CD4-positive, alpha-beta memory T cell (primary cell): ENCODE measurements at places on chromosomes 4 and X. TPM values are rescaled to one million over a fixed set of nuclear protein-coding genes. Genes with fewer than 3 reads are reported as not detected.

Gene KCND1
- 1.9 TPM for total RNA-seq

Gene NAA11
- not detected for total RNA-seq

Gene UNC5C
- total RNA-seq: not detected

DNA sequence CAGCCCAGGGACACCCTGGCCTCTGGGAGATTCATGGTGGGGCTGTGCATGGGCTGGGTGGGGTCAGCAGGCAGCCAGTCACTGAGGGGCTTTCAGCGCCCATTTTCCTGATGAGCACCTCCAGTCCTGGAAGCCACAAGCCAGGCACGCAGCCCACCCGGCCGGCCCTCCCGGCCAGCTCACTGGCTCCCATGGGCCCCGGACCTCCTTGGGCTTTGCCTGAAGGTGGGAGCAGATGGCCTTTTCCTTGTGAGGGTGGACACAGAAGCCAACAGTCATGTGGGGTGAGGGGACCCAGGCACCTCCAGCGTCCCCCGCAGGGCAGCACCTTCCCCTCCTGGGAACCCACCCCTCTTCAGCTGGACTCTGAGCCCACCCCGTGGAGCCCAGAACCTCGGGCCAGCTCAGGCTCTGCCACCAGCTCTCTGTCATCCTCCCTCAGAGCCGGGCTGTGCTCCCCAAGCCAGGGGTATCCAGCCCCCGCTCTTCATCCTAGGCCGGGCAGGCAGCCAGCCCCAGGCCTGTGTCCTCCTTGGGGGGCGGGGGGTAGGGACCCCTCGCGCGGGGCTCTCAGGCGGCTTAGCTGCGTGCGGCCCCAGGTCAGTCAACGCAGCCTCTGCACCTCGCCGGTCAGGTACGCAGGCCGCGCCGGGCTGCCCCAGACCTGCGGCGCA, 798 bp upstream of the FGFR3 start:
- DNase-seq: no peak

- DNase-seq: no peak
Measured at GRCh38 chr4:68535974-68536373, 40.1 kb downstream of the UGT2B17 start.

GRCh38 chr4:72505314-72505744, 63.7 kb downstream of the ADAMTS3 start:
- DNase-seq: no peak

- no peak for DNase-seq
Measured at GRCh38 chr4:182582245-182582644, 334.9 kb downstream of the DCTD start.

DNA sequence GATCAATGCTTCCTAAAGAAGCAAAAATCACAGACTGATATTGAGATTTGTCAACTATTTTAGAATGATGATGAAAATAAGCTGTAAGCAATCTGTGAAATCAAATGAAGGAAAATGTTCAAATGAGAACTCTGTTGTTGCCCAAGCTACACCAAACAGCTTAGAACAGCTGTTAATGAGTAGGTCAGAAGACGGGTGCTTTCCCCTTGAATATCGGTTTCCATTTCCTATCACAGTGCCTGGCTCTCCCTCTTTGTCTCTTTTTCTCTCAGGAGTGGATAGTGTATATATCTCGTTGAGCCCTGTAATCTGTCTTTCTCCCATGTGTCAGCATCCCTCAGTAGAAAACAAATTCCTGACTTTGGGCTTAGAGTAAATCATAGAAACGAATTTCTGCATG, 1592.9 kb upstream of the TENM3 start:
- no peak for DNase-seq

DNA sequence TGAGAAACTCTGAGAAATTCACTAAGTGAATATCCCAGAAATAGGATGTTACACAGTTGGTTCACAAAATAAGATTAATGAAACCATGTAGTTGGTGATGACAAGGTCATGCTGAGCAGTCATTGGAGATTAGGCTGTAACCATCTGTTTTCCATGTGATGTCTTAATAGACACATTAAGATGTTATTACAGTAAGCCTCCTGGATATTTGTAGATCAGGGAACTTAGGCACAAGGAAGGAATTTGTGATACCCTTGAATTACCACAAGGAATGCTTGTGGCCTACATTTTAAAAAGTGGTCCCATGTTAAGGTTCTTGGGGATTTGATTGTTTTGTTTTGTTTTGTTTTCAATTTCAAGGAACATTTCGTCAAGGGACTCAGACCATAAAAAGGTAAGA, 185.6 kb upstream of the BANK1 start:
- DNase-seq: no peak

- no peak for DNase-seq
Measured at GRCh38 chr4:1061056-1061700, 49.8 kb downstream of the FGFRL1 start.

- peak; percentile 55 for DNase-seq
Measured at GRCh38 chr4:83639849-83640493, 104.1 kb downstream of the GPAT3 start.

- DNase-seq: no peak
Measured at GRCh38 chr4:120830204-120830603, 92.3 kb downstream of the PRDM5 start.

GRCh38 chr4:2253160-2254084, 8.5 kb downstream of the MXD4 start:
- peak; percentile 9 for DNase-seq

DNA sequence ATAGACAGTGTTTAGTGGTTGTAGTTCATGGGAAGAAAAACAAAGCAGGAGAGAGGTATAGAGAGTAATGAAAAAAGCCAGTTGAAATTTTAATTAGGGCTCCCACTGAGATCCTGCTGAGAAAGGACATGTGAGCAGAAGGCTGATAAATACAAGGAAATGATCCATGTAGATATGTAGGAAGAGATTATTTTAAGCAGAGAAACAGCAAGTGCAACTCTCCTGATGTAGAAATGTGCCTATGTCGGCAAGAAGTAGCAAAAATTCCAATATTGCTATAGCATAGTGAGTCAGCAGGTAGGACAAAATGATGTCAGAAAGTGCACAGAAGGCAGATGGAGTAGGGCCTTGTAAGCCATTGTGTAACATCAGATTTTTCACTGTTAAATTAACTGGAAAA, 1027.3 kb downstream of the PCDH18 start:
- DNase-seq: no peak

DNA sequence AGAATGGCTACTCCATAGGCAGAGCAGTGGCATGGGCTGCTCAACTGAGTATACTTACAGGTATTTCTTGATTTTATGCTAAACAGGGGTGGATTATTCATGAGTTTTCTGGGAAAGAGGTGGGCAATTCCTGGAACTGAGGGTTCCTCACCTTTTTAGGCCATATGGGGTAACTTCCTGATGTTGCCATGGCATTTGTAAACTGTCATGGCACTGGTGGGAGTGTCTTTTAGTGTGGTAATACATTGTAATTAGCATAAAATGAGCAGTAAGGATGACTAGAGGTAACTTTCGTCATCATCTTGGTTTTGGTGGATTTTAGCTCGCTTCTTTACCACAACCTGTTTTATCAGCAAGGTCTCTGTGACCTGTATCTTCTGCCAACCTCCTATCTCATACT, 48.2 kb upstream of the HPSE start:
- no peak for DNase-seq

DNA sequence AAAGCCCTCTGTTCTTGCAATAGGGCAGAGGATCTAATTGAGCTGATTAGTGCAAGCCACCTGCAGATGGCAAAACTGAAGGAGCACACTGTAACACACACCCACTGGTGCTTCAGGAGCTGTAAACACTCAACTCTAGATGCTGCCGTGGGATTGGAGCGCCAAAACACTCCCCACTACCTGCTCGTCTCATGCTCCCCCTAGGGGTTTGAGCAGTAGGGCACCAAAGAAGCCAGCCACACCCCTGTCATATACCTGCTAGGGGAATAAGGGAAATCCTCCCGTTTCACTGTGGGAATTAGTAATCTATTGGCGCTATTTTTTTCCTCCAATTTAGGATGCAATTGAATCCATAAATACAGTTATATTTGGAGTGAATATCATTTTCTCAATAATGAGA, 360.2 kb downstream of the GLUD2 start:
- no peak for DNase-seq

- no peak for DNase-seq
Measured at GRCh38 chr4:184396570-184397515, 77.5 kb downstream of the IRF2 start.
